ENCODE measurements at places on chromosomes 2 and 18. TPM values are rescaled to one million over a fixed set of nuclear protein-coding genes. Genes with fewer than 3 reads are reported as not detected.

CAPN14 gene
- total RNA-seq = 0.07 TPM

LIMS2 gene
- 5.9 TPM for total RNA-seq

DNA sequence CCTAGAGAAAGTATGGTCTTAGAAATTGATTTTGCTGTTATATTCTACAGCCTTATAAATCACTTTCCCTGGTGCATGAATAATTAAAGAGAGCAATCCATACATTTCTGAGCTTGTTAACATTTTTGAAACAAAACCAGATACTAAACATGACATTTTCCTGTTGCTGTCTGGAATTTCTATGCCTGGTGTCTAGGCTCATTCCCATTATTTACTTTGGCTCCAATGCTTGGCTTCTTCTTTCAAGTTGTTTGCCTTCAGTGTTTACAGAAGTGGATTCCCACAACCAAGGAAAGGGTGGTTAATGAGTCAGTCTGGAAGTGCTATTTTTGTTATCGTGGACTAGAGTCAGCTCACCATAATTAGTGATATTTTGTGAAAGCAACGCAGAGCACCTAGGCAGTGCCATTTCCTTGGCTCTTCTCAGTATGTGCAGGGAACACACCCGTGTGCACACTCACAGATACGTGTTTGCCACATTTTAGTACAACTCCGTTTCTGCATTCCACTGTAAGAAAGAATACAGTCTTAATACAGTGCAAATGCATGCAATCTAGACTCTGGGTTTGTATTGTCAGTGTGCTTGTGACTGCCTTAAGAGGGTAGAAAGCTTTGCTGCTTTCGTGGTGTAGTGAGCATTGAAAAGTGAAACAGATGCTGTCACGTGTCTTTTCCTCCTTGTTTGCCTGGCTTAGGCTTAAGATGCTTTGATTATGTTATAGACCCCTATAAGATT lies 185.0 kb upstream of the RASGRP3 start:
- 0 out of 3 replicates have a peak, but pooled peaks cover 2% of the 10 kb centered on the region for H3K36me3 ChIP-seq
- H3K4me1 ChIP-seq = no peaks in the 10 kb centered on the region
- H3K4me3 ChIP-seq = no peak overlapping the region
- DNase-seq = no peak
- no peak overlapping the region for H3K27ac ChIP-seq

GRCh38 chr18:32482117-32482516 lies 11.4 kb upstream of the GAREM1 start:
- DNase-seq = no peak
- no peak overlapping the region for H3K4me3 ChIP-seq
- no peak overlapping the region for H3K27ac ChIP-seq
- H3K36me3 ChIP-seq = no peaks in the 10 kb centered on the region
- H3K4me1 ChIP-seq = no peaks in the 10 kb centered on the region
- no peaks in the 10 kb centered on the region for H3K27me3 ChIP-seq

DNA sequence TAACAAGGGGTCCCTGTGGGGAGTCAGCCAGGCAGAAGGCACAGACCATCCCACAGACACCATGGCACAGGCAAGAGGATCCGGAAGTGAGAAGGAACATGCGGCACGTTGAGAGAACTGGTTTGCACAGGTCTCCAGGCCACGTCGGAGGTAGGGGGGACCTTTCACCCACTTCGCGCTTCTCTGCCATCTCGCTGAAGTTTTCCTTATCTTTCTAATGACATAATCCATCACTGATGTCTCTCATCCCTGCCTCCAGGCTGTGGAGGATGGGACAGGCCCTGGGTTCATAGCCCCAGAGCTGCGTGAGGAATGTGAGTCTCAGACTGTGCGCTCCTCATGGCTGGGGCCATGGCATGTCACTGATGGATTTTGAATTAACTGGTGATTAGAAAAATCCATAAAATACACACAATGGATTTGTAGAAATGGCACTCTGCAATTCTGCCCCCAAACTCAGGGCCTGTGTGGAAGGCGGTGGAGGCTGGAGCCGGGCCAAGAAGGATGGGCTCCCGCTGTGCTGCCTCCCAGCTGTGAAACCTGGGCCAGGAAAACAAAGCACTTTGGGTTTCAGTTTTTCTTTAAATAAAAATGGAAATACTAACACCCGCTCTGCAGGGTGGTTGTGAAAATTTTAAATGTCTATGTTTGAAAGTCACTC lies 113.3 kb upstream of the ALKAL2 start:
- H3K36me3 ChIP-seq = peaks cover 5% of the 10 kb centered on the region
- H3K4me3 ChIP-seq = no peak overlapping the region
- no peaks in the 10 kb centered on the region for H3K27me3 ChIP-seq
- DNase-seq = no peak
- H3K27ac ChIP-seq = no peak overlapping the region
- H3K4me1 ChIP-seq = no peaks in the 10 kb centered on the region

ALK gene
- not detected for total RNA-seq

GRCh38 chr2:42792583-42793333 lies at the start of gene HAAO:
HAAO (minus strand) TSS chr2:42792583; CDS start chr2:42792536, 47 bp downstream.
- H3K4me3 ChIP-seq = peak within 1 kb of the TSS; percentile 84
- H3K27me3 ChIP-seq = peaks cover 7% of the 10 kb centered on the region
- peak; percentile 54 for DNase-seq
- peaks cover 4% of the 10 kb centered on the region for H3K36me3 ChIP-seq
- H3K27ac ChIP-seq = no peak within 1 kb of the TSS

DNA sequence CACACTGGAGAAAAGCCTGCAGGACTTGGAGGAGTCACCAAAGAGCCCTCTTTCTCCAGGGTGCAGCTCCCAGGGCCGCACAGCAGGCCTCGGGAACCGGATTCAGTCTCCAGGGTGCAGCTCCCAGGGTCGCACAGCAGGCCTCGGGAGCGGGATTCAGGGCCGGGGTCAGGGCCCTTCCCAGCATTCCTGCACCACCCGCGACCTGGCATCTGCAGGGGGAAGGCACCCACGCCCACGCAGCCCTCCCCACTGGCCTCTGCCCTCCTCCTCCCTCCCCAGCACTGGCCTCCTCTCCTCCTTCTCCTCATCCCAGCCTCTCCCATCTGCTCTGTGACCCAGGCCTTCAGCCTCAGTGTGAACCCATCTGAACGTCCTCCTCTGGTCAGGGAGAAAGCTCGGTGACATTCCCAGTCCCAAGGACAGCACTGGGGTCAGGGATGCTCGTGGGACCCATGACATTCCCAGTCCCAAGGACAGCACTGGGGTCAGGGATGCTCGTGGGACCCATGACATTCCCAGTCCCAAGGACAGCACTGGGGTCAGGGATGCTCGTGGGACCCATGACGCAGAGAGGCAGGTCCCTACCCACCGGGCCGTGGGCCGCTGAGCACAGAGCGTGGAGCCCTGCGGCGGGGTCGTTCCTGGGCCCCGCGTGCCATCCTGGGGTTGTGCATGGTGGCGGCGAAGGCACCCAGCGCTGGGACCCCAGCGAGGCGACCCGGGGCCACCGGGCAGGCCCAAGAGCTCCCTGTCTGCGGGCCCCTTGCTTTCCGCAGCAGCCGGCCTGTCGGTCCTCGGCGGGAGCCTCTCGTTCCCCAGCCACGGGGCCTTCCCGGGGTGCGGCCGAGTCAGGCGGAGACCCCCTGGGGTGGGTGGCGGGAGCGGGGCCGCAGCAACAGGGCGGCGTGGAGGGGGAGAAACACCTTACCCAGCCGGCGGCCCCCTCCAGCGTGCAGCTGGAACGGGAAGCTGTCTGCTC lies 550.2 kb upstream of the SALL3 start:
- DNase-seq = peak; percentile 19
- no peak overlapping the region for H3K4me3 ChIP-seq
- H3K27me3 ChIP-seq = no peaks in the 10 kb centered on the region
- no peaks in the 10 kb centered on the region for H3K4me1 ChIP-seq
- no peak overlapping the region for H3K27ac ChIP-seq

GRCh38 chr18:12479536-12479935 lies 71.8 kb downstream of the PRELID3A start:
- H3K27ac ChIP-seq = no peak overlapping the region
- no peaks in the 10 kb centered on the region for H3K27me3 ChIP-seq

LYG1 gene
- 0.31 TPM for total RNA-seq

- no peak overlapping the region for H3K4me3 ChIP-seq
- H3K27me3 ChIP-seq = no peaks in the 10 kb centered on the region
- no peak overlapping the region for H3K27ac ChIP-seq
- H3K4me1 ChIP-seq = no peaks in the 10 kb centered on the region
- no peaks in the 10 kb centered on the region for H3K36me3 ChIP-seq
Measured at GRCh38 chr2:134413430-134413829, 159.6 kb downstream of the MGAT5 start.

GRCh38 chr2:183579686-183580085 lies 455.4 kb downstream of the NUP35 start:
- DNase-seq = no peak
- H3K27ac ChIP-seq = no peak overlapping the region
- peaks cover 7% of the 10 kb centered on the region for H3K36me3 ChIP-seq
- no peaks in the 10 kb centered on the region for H3K27me3 ChIP-seq
- 0 out of 2 replicates have a peak, but pooled peaks cover 3% of the 10 kb centered on the region for H3K4me1 ChIP-seq
- no peak overlapping the region for H3K4me3 ChIP-seq

STPG4 gene
- total RNA-seq = 0.13 TPM

TMEM37 gene
- 4.2 TPM for total RNA-seq

Data from H9 (cell line).